ENCODE measurements at places on chromosomes 2 and 18.

DNA sequence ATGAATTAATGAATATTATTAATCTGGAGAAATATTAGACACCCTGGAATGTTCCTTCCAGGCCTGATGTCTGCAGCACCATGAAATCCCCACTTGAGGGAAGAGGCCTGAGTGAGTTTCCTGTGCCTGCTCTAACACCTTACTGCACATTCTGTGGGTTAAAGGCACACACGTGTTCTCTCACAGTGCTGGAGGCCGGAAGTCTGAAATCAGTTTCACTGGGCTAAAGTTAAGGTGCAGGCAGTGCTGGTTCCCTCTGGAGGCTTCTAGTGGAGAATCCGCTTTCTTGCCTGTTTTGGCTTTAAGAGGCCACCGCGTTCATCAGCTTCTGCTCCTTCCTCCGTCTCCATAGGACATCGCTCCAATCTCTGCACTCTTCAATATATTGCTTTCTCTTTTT, 48.7 kb downstream of the ACKR3 start:
- DNase-seq, result no peak

DNA sequence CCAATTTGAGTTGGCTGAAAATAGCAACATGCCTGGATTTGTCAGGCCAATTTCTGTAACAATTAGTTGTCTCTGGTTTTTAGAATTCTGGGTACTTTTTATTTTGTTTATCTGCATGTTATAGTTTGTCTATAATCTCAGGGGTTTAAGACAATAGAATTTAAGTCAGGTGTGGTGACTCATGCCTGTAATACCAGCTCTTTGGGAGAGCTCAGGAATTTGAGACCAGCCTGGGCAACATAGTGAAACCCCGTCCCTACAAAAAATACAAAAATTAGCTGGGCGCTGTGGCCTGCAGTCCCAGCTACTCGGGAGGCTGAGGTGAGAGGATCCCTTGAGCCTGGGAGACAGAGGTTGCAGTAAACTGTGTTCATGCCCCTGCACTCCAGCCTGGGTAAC, 114.4 kb upstream of the GLS start:
- no peak for DNase-seq

DNA sequence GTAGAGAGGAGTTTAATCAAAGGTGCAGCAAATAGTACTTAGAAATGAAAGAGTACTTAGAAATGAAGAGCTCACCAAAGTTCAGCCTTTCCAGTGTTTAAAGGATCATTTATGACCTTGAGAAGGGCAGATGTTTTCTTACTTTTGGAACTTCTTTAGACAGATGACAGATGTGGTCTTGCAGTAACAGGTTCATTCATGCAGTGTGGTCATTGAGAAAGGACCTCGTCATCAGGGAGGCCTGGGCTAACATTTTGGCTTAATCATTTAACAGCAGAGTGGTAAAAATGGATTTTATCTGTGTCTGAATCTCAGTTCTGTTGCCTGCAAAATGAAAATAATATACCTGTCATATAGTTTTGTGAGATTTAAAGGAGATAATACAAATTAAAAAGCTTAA, 75.1 kb upstream of the NT5C1B start:
- no peak for DNase-seq

DNA sequence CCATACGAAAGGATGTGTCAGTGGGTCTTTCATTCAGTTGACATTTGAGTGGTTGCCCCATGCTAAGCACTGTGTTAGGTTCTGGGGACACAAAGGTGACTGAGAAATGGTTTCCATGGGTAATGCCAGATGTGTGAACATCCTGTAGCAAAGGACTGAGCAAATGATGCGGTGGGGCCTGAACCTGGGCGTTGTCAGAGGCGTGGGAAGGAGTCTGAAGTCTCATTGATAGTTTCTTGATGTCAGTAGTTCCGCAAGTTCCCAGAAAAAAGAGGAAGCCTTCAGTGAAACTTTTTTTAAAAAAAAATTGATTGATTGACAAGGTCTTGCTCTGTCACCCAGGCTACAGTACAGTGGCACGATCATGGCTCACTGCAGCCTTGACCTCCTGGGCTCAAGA, 56.9 kb downstream of the LIMS1 start:
- no peak for DNase-seq

DNA sequence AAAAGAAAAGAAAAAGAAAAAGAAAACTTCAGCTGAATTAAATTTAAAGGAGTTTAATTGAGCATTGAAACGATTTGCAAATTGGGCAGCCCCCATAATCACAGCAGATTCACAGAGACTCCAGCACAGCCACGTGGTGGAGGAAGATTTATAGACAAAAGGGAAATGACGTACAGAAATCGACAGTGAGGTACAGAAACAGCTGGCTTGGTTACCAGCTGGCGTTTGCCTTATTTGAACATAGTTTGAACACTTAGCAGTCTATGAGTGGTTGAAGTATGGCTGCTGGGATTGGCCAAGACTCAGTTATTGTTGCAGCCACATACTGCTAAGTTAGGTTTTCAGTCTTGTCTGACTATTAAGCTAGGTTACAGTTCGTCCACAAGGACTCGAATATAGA, 312.2 kb upstream of the SLC14A2 start:
- DNase-seq, result no peak

DNA sequence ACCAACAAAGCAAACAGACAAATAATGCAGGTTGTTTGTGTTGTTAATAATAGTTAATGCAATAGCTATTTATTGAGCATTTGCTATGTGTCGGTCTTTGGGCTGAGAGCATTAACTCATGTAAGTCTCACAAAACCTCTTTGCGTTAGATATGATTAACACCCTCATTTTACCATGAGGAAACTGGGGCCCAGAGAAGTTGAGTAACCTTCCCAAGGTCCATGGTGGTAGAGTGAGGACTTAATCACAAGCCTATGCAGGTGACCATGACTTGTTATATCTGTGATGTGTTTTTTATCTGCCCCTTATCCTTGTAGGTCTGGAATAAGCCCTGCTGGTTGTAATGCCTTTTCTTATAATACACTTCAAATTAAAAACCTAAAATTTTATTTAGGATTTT, 124.5 kb upstream of the FAM136A start:
- DNase-seq, result no peak

- DNase-seq, result no peak
Measured at GRCh38 chr2:198525211-198525969, 721.0 kb downstream of the PLCL1 start.

Measured in A172 (cell line).